Activated CD4-positive, alpha-beta T cell treated with anti-CD3 and anti-CD28 coated beads, Interleukin-2, amount 50 U/mL, for 4 hours (primary cell): ENCODE measurements at places on chromosomes 6 and 20.

- DNase-seq = no peak
Measured at GRCh38 chr6:19325335-19325789, 511.8 kb upstream of the ID4 start.

- DNase-seq = peak; percentile 44
Measured at GRCh38 chr20:47677635-47678453, 107.4 kb downstream of the SULF2 start.

- DNase-seq = no peak
Measured at GRCh38 chr6:74588094-74588832, 617.6 kb downstream of the COL12A1 start.

DNA sequence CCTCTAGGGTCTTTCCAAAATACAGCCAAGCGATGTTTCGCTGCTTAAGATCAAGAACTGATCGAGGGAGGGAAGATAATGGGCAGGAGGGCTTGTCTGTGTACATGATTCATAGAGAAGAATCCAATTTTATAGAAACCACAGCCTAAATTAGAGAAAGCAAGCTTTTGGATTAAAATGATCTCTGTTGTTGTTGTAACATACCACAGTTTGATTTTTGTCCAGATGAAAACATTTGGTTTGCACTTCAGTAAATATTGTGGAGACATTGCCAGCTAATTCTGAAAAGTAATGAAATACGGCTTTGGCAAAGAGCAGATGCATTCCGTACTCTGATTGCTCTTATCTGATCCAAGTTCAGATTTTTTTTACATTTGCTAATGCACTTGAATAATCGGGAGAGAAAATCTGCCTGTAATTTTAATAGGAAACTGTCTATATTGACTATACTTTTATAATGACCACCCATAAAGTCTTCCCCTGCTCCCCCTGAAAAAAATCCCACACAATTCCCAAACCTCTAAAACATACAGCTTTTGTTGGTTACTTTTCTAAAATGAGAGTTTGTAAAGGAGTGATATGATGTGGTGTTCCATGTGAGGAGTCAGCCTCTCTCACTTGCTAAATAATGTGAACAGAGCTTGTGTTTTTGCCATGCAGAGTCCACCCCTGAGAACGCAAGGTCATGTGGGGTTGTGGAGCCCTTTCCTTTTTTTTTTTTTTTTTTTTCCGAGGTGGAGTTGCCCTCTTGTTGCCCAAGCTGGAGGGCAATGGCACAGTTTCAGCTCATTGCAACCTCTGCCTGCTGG lies 199.9 kb downstream of the DTNBP1 start:
- DNase-seq = no peak

- DNase-seq = no peak
Measured at GRCh38 chr20:62320581-62321354, 18.0 kb downstream of the ADRM1 start.

- DNase-seq = no peak
Measured at GRCh38 chr6:33776186-33776585, 12.7 kb downstream of the LEMD2 start.

DNA sequence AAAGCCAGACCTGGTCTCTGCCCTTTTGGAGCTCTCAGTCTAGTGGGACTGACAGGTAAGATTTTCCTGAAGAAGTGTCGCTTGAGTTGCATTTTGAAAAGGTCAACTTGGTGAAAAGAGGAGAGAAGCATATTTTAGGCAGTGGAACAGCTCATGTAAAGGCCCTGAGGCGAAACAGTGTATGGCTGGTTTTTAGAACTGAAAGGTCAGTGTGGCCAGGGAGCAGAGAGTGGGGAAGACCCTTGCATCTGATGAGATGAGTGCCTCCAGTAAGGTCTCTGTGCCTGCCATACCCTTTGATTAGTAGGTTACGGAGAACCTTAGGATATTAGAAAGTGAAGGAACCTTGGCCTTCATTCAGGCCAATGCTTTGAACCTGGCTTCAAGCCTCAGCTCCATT lies 55.9 kb upstream of the SAYSD1 start:
- DNase-seq = no peak

DNA sequence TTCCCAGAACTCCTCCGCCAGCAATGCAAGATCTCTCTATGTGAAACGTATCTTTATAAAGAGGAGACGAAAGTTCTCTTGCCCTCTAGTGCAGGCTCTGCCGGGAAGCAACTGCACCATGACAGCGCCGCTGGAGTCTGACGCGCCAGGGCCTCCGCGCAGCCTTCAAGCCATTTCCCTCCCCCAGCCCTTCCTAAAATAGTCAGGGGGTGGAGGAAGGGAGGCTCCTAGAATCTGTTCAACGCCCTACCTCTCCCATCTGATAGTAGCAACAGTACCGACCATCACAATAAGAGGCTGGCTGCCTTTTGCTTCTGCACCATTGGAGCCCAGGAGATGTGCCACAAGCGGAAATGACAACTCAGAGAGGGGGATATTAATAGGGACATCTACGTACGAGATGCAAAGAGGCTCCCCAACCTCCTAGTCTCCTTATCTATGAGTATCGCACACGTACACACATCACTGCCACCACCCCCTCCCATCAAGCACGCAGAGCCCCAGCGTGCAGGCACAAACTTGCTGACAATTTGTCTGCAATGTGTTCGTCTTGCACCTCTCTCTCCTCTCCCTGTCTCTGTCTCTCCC lies 1.0 kb downstream of the SYNE1 start:
- DNase-seq = no peak

DNA sequence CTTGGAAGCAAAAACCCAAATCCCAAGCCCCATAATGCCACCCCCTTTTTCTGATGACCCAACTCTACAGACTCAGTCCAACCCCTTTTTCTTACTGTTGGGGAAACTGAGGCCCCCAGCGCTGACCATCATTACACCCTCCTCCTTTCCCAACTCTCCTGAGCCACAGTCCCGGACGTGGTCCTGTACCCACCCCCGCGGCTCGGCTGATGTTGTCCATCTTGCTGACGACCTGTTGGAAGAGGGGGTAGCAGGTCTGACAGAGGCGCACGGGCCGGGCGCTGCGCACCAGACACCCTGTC lies 533 bp downstream of the OSTM1 start:
- no peak for DNase-seq

GRCh38 chr20:60062431-60063047 lies 104.3 kb downstream of the CDH26 start:
- DNase-seq = no peak

DNA sequence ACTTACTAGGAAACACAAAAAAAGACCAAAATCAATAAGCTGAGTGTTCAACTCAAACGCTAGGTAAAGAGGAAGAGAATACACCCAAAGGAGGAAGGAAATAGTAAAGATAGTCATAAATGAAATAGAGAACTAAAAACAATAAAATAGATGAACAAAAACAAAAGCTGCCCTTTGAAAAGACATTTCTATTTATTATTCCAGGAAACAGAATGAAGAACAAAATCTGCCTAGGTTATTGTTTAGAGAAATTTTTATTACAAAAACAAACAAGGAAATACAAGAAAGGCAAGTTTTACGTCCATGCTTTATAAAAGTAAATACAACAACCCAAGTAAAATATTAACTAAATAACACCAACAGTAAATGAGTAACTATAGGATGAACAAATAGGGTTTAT lies 20.1 kb downstream of the HLA-DMB start:
- no peak for DNase-seq

DNA sequence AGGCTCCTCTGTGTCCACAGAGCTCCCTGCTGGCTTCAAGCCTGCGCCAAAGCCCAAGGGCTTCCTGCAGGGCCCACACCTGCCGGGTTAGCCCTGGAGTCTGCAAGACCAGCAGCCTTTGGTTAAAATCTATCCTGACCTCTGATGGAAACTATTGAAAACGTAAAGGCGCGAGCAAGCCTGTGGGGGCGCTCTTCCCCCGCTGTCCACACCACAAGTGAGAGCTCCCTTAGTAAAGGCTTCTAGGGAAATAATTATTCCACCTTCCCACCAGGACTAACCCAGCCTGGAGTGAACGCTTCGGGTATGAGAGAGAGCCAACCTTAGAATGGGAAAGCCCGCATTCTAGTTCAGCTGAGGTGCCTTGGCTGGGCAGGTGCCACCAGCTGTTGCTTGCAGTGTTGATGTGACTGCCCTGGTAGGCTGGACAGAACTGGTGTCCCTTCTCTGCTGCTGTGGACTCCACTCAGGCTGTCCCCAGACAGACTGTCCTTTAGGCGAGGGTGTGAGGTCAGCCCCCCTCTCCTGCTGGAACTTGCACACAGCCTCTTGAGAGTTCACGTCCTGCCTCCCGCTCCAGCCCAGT lies 68.7 kb downstream of the SYTL3 start:
- DNase-seq = no peak

DNA sequence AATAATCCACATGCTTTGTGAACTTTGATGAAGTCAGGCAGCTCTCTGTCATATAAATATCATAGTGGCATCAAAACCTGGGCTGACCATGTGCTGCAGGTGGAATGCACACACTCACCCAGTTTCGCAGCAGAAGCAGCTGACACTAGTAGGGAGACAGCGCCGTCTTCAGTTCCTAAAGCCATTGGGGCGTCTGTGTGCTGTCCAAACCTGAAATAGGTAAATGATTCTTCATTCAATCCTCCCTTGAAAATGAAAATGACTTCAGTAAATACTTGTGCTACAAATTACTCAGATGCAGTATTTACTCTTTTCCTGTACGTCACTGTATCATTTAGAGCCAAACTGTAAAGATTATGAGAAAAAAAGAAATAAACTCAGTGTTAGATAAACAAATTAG lies 127.5 kb downstream of the EYA4 start:
- DNase-seq = no peak

DNA sequence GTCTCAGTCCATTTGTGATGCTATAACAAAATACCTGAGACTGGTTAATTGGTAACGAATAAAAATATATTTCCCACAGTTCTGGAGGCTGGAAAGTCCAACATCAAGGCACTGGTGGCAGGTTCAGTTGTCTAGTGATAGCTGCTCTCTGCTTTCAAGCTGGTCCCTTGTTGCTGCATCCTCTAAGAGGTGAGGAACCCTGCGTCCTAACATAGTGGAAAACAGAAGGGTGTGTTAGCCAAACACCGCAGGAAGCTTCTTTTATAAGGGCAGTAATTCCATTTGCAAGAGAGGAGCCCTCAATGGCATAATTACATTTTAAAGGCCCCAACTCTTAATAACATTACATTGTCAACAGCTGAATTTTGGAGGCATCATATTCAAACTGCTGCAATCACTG lies 372.7 kb downstream of the ADGRB3 start:
- no peak for DNase-seq

- no peak for DNase-seq
Measured at GRCh38 chr20:44734938-44735337, 10.7 kb upstream of the KCNK15 start.

GRCh38 chr6:42911171-42912021 lies 4.5 kb upstream of the PTCRA start:
- DNase-seq = no peak

- DNase-seq = no peak
Measured at GRCh38 chr6:111782192-111782809, 91.0 kb downstream of the FYN start.

DNA sequence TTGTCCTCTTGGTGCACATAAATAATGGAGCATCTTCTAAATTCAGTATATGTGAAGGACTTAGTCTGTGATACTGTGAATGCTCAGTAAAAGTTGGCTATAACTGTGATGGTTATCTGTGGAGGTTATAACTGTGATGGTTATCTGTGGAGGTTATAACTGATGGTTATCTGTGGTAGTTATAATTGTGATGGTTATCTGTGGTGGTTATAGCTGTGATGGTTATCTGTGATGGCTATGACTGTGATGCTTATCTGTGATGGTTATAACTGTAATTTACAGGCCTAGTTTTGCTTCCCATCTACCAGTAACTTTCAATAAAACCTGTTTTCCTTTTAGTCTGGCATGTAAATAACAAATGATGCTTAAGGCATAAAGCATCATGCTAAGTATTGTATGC lies 16.5 kb downstream of the PTK7 start:
- DNase-seq = no peak

DNA sequence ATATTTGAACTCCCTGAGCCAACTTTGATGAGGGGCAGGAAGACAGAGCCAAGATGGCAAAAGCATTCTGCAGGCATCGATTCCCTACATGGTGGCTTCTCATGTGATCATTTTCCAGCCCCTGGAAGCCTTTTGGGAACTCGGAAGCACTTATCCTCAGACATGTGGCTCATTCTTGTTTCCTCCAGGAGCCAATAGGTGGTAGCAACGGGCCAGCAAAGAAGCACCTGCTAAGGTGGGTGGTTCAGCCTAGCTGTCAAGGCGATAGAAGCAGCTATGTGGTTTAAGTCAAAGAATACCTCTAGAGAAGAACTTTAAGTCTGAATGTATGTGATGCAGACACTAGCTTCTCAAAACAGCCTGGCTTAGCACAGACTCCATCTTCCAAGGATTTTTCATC lies 64.9 kb upstream of the PAX1 start:
- DNase-seq = no peak

DNA sequence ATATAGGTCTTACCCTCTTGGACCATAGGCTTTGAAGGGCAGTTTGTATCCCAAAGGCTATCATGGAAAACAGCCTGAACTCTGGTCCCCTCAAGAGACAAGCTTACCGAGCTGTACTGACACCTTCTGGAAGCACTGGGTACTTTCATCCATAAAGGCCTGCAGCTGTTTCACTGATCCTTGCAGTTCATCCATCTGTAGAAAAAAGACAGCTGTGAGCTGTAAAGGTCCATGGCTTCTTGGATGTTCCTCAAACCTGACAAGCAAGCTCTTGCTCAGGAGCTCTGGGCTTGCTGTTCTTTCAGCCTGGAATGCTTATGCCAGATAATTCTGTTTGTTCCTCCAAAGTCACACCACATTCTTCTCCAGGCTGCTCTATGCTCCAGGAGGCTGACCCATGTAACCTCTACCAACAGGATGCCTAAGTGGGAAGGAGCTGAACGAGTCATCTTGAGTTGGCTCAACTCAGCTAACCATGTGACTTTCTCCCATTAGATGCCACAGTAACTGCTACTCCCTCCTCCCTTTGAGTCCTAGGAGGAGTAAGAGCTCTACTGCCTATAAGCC lies 8.8 kb upstream of the NDRG3 start:
- peak; percentile 37 for DNase-seq

DNA sequence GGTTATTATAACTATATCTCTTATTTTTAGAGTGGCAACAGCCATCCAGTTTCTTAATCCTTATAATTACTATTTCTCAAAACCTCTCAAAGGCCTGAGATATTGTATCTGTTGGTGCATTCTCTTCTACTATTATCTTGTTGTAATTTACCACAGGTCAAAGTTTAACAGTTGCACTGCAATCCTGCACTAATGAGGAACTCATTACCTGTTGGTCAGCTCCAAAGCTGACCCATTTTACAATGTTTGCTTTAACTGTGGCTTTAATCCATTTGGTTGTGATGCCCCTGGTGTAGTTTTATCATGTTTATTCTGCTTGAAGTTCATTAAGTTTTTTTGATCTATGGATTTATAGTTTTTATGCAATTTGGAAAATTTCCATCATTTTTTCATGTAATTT lies 6.3 kb upstream of the ADGB start:
- no peak for DNase-seq

GRCh38 chr6:78397499-78397898 lies 469.9 kb upstream of the IRAK1BP1 start:
- DNase-seq = no peak
